ENCODE measurements at places on chromosomes 4 and X. TPM values are rescaled to one million over a fixed set of nuclear protein-coding genes. Genes with fewer than 3 reads are reported as not detected.
A peak's percentile ranks its signal among the peaks of the same experiment; 100 is the strongest.

The ATG4A gene
- 10.3 TPM for total RNA-seq

- H3K4me1 ChIP-seq = peaks cover 41% of the 10 kb centered on the region
- H3K27me3 ChIP-seq = no peaks in the 10 kb centered on the region
- peak overlapping the region; percentile 91 for H3K27ac ChIP-seq
- H3K36me3 ChIP-seq = peaks cover 22% of the 10 kb centered on the region
Measured at GRCh38 chr4:118279920-118280432, 72.8 kb downstream of the PRSS12 start.

DNA sequence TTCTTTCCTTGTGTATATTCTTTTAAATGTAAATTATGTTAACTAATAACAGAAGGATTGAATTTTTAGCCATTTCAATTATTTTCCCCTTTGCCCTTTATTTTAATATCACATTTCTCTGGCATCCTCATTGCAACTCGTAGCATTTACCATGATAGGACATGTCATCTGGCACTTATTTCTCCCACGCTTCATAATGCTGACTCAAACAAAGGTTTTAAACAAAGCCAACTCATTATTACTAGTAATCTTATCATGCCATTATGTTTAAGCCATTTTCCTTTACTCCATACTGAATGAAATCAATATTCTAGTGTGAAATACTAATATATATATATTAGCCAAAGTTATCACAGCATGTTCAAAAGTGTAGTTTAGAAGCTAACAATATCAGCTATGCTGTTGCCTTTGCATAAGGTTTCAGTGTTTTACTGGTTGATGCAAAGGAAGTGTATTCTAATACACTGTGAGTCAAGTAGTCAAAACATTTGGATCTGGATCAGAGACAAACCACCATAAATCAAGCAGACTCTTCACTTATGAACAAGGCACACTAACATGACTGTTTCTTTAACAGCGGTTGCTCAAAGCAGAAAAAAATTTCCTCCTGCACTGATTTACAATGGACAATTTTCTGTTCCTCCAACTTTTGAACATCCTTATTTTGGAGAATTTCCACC is 281.6 kb downstream of the SLC7A11 start:
- no peak for DNase-seq
- H3K27ac ChIP-seq = no peak overlapping the region
- no peaks in the 10 kb centered on the region for H3K27me3 ChIP-seq

- H3K36me3 ChIP-seq = no peaks in the 10 kb centered on the region
- H3K27me3 ChIP-seq = peaks cover 25% of the 10 kb centered on the region
- no peak overlapping the region for H3K27ac ChIP-seq
- no peak for DNase-seq
Measured at GRCh38 chrX:134258202-134258601, 21.2 kb downstream of the CCDC160 start.

DNA sequence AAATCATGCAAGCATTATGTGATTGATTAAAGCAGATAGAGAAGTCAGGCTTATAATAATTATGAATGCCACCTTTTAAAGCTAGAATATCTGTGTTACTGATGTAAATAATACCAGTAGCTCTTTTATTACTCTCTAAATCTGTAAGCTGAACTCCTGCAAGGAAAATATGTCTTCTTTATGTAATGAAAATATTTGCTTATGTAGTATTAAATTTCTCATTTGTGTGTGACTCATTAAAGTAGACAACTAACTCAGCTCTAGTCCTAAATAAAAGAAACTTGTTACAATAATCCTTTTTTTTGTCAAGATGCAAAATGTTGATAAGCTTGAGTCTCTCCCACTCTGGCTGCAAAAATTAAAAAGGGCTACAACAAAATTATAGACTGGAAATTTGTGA is 137.7 kb upstream of the FAT1 start:
- no peak overlapping the region for H3K27ac ChIP-seq

DNA sequence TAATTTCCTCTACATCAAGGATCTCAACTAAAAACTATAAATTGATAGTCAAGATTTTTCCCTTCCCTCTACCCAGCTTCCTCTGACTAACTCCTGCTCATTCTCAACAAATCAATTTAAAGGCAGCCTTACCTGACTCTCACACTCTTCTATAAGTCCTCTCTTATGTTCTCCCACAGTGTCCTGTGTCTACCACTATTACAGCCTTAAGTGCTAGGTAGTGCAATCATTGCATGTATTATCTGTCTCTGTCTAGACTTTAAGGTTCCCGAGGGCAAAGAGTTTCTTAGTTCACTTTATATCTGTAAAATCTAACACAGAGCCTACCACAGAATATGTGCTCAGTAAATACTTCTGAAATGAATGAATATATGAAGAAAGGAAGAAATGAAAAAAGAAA is 123.7 kb downstream of the BTC start:
- H3K27me3 ChIP-seq = peaks cover 7% of the 10 kb centered on the region
- H3K27ac ChIP-seq = no peak overlapping the region
- no peaks in the 10 kb centered on the region for H3K4me1 ChIP-seq
- no peak for DNase-seq
- no peaks in the 10 kb centered on the region for H3K36me3 ChIP-seq

DNA sequence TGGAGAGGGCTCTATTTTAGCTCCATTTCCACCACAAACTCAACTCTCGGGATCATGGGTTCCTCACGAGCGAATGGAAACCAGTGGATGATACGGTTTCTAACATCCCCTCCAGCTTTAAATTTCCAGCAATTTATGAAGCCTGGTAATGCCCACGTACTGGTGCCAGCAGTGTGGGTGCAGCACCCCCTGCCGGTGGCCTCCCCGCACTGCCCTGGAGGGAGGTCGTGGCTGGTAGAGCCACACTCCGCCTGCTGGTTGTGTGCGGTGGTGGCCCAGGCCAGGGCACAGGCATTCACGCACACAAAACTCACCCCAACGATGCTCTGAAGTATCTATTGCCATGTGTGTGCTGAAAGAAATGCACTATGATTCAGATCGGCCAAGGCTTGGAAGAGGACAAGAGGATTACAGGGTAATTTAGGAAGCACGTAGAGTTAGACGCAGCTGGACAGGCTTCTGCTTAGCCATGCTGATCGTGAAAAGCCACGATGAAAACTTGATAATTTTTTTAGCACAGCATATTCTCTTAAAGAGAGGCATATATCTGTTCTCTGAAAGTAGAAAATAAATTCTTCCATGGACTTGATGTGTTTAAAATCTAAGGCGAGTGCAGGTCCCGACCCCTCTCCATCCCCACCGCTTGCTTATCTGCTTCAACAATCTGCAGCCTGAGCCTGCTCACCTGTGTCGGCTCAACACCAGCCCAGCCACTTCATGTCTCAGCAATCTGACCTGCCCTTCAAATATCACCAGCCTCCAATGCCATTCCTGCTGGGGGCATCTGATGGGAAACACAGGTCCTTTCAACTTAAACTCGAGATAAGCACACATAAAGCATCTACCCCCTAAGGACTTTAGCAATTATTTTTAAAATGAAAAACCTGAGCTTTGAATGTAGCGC is 59.1 kb downstream of the SCD5 start:
- H3K36me3 ChIP-seq = no peaks in the 10 kb centered on the region
- H3K27me3 ChIP-seq = peaks cover 13% of the 10 kb centered on the region
- H3K27ac ChIP-seq = no peak overlapping the region
- no peaks in the 10 kb centered on the region for H3K4me1 ChIP-seq
- no peak overlapping the region for H3K4me3 ChIP-seq

DNA sequence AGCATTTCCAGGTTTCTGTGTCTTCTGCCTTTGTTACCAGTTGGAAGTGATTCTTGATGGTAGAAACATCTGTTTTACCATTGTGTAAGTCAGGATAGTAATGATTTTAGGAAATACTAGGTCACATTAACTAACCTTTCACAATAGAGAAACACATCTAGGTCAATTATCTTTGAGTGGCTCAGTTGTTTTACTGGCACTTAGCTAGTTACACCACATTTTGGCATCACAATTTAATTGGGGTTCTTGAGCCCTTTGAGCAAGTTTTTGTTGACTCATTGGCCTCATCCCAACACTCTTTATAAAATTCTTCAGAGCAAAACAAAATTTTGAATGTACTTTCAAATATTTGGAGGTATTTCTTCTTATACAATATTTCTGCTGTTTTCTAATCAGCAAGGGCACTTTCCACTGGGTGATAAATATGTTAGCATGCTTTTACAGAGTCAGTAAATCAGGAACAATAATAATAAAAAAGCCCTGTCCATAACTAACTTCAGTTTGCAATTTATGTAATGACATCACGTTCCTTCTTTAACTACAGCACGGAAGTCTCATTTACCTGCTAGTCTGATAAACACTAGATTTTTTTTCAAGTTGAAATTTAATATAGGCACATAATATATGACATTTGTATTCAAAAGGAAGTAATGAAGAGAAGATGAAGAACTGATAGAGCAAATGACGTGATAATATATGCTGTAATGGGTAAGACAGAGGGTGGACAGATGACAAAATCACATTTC is 64.8 kb upstream of the GK2 start:
- no peak for DNase-seq
- no peak overlapping the region for H3K27ac ChIP-seq
- H3K27me3 ChIP-seq = no peaks in the 10 kb centered on the region
- H3K4me3 ChIP-seq = no peak overlapping the region
- no peaks in the 10 kb centered on the region for H3K36me3 ChIP-seq

GRCh38 chr4:151228189-151229119 is 48.5 kb upstream of the PRSS48 start:
- H3K4me3 ChIP-seq = no peak overlapping the region
- no peaks in the 10 kb centered on the region for H3K36me3 ChIP-seq
- H3K4me1 ChIP-seq = peaks cover 4% of the 10 kb centered on the region
- no peak for DNase-seq
- peaks cover 40% of the 10 kb centered on the region for H3K27me3 ChIP-seq

GRCh38 chr4:89064848-89065247 is 7.9 kb upstream of the FAM13A start:
- no peaks in the 10 kb centered on the region for H3K27me3 ChIP-seq
- no peaks in the 10 kb centered on the region for H3K4me1 ChIP-seq
- peaks cover 20% of the 10 kb centered on the region for H3K36me3 ChIP-seq
- DNase-seq = no peak

DNA sequence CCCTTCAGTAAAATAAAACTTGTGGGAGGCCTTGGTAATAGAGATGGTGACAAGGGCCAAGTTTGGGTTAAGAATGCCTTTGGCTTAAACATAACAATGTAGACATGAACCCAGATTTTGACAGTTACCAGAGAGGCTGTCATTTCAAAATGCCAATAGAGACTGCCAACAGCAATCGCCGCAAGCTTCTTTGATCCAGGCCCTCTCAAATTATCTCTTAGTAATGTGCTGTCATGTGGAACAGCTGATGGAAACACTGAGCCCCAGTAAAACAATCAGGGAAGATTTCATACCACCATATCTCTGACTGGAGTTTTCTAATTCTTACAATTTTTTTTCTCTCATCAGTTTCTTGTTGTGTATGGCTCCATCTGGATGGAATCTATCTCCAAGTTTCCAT is 80.5 kb downstream of the ZNF330 start:
- H3K4me1 ChIP-seq = no peaks in the 10 kb centered on the region
- no peaks in the 10 kb centered on the region for H3K36me3 ChIP-seq
- no peaks in the 10 kb centered on the region for H3K27me3 ChIP-seq
- no peak overlapping the region for H3K27ac ChIP-seq
- DNase-seq = no peak
- no peak overlapping the region for H3K4me3 ChIP-seq

The TMEM150C gene
- total RNA-seq = 0.07 TPM
